ENCODE measurements at places on chromosomes 5 and 9. TPM values are rescaled to one million over a fixed set of nuclear protein-coding genes. Genes with fewer than 3 reads are reported as not detected.

Gene NR5A1
- total RNA-seq: not detected

Gene UBLCP1
- 44.9 TPM for total RNA-seq

Gene ORM2
- 0.59 TPM for total RNA-seq

Gene UNC5A
- 1.4 TPM for total RNA-seq

- peaks cover 26% of the 10 kb centered on the region for H3K36me3 ChIP-seq
- no peak for DNase-seq
- H3K27me3 ChIP-seq: no peaks in the 10 kb centered on the region
- peaks cover 5% of the 10 kb centered on the region for H3K4me1 ChIP-seq
- no peak overlapping the region for H3K4me3 ChIP-seq
- no peak overlapping the region for H3K27ac ChIP-seq
These were observed 1.7 kb upstream of the RABL6 start for GRCh38 chr9:136806067-136806466.

Gene ZMAT2
- total RNA-seq: 65.8 TPM

Gene ARAP3
- 32.5 TPM for total RNA-seq

GRCh38 chr9:71937070-71937625 lies 25.7 kb downstream of the C9orf85 start:
- H3K27ac ChIP-seq: no peak overlapping the region
- DNase-seq: no peak
- H3K4me3 ChIP-seq: no peak overlapping the region
- no peaks in the 10 kb centered on the region for H3K36me3 ChIP-seq
- no peaks in the 10 kb centered on the region for H3K4me1 ChIP-seq

GRCh38 chr9:70672161-70672649 lies 257.7 kb upstream of the KLF9 start:
- H3K4me3 ChIP-seq: no peak overlapping the region
- no peak overlapping the region for H3K27ac ChIP-seq
- H3K27me3 ChIP-seq: no peaks in the 10 kb centered on the region
- DNase-seq: no peak
- no peaks in the 10 kb centered on the region for H3K36me3 ChIP-seq
- H3K4me1 ChIP-seq: no peaks in the 10 kb centered on the region

DNA sequence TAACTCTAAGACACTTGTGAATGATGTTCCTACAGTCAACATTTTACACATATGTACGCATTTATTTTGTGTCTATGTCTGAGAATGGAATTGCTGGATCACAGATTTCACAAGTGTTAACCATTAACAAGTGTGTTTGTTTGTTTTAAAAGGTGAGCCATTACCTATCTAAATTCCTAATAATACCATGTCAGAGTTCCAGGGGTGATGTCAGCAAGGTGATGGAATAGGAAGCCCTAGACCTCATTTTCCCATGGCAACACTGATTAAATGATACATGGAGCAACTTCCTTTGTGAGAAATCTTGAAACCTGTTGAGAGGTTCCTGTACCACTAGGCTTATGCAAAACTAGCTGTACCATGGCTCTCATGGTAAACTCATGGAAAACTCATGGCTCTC lies 309.7 kb downstream of the CYLC2 start:
- no peak overlapping the region for H3K4me3 ChIP-seq
- no peaks in the 10 kb centered on the region for H3K4me1 ChIP-seq
- no peaks in the 10 kb centered on the region for H3K27me3 ChIP-seq
- no peak for DNase-seq
- H3K36me3 ChIP-seq: no peaks in the 10 kb centered on the region

DNA sequence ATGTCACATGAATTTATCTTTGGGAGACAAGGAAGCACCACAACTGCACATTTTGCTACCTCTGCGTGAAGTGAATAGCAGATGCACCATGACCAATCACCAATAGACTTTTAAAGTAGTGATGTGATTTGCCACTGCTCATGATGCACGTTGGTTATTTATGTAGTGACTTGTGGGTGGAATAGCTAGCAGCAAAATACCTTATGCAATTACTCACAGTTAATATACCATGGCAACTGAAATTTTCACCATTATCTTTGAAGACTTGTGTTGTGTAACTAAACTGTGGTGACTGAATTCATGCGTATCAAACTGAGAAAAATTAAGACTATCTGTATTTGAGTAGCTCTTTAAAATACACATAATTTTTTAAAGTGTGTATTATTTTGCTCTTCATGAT lies 46.2 kb upstream of the TUSC1 start:
- no peak overlapping the region for H3K4me3 ChIP-seq
- H3K4me1 ChIP-seq: no peaks in the 10 kb centered on the region
- no peaks in the 10 kb centered on the region for H3K27me3 ChIP-seq
- DNase-seq: no peak
- no peaks in the 10 kb centered on the region for H3K36me3 ChIP-seq

DNA sequence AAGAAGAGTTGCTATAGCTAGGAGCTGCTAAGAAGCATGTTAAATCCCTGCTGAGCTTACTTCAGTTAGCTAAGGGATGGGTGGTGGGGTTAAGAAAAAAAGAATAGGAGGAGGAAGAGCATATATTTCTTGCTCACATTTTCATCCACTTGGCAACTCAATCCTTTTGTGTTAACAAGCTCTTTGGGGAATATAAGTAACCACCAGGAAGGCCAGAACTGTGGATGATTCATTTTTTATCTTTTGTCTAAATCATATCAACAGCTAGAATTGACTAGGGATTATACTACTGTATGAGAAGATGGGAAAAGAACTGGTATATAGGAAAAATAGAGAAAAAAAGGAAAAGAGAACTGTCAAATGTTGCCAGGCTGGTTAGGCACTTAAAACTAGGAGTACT lies 555.3 kb upstream of the ARRDC3 start:
- H3K4me1 ChIP-seq: no peaks in the 10 kb centered on the region
- H3K27ac ChIP-seq: no peak overlapping the region
- no peak overlapping the region for H3K4me3 ChIP-seq

GRCh38 chr9:94807556-94807955 lies 81.1 kb downstream of the AOPEP start:
- no peak overlapping the region for H3K4me3 ChIP-seq
- no peak overlapping the region for H3K27ac ChIP-seq
- H3K27me3 ChIP-seq: no peaks in the 10 kb centered on the region
- DNase-seq: no peak
- H3K4me1 ChIP-seq: no peaks in the 10 kb centered on the region

Gene PLGRKT
- total RNA-seq: 31.3 TPM

DNA sequence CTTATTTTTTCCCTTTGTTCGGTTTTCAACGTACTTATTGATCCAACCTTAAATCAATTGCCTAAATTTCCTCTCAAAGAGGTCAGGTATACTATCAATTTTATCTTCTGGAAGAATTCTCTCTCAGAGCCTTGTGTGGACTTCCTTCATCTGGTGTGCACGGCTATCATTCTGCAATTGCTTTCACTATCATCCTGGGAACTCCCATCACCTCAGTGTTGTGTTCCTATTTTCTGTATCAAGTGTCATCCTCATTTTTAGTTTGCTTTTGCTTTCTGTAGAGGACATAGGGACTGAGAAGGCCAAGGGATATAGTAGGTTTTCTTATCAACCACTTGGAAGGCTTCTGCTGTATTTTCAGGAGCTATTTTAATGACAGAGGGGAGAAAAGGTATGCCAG lies 11.3 kb downstream of the STOM start:
- no peak overlapping the region for H3K4me3 ChIP-seq
- no peak for DNase-seq
- H3K27ac ChIP-seq: no peak overlapping the region
- H3K4me1 ChIP-seq: no peaks in the 10 kb centered on the region
- H3K36me3 ChIP-seq: no peaks in the 10 kb centered on the region
- H3K27me3 ChIP-seq: no peaks in the 10 kb centered on the region

DNA sequence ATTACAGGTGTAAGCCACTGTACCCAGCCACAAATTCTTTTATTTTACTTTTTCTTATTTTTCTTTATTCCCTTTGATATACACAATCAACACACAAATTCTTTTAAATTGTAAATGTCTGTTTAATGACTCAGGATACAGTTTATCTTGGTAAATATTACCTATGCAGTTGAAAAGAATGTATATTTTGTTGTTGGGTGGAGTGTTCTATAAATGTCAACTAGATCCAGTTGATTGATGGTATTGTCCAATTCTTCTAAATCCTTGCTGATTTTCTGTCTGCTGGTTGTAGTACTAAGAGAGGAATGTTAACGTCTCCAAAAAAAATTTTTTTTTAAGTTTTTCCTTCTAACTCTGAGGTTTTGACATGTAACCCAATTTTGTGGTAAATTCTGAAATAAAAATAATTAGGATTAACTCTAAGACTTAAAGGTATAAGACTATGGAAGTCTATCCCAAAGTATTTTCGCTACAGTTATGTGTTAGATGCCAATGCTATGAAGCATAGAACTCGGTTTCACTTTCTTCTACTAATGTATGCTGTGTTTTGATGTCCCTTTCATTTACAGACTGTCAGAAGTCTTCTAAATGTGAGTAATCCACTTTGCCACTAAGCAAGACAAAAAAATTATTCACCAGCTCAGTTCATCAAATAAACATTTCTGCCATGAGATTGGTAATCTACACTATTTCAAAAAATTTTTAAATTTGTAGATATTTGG lies 720.2 kb upstream of the C9orf72 start:
- H3K4me3 ChIP-seq: no peak overlapping the region
- no peak overlapping the region for H3K27ac ChIP-seq
- DNase-seq: no peak
- peaks cover 4% of the 10 kb centered on the region for H3K4me1 ChIP-seq

- no peak for DNase-seq
- H3K27me3 ChIP-seq: no peaks in the 10 kb centered on the region
- H3K4me1 ChIP-seq: peaks cover 9% of the 10 kb centered on the region
- no peak overlapping the region for H3K27ac ChIP-seq
These were observed 306.3 kb downstream of the ENC1 start for GRCh38 chr5:74334062-74334761.

GRCh38 chr9:110869931-110870330 lies 168.3 kb downstream of the LPAR1 start:
- H3K27me3 ChIP-seq: no peaks in the 10 kb centered on the region
- no peaks in the 10 kb centered on the region for H3K36me3 ChIP-seq
- H3K4me1 ChIP-seq: no peaks in the 10 kb centered on the region
- H3K27ac ChIP-seq: no peak overlapping the region
- no peak overlapping the region for H3K4me3 ChIP-seq

Gene ZNF658
- total RNA-seq: 5.9 TPM

- peak; percentile 65 for DNase-seq
- no peaks in the 10 kb centered on the region for H3K27me3 ChIP-seq
- no peak overlapping the region for H3K4me3 ChIP-seq
- H3K4me1 ChIP-seq: no peaks in the 10 kb centered on the region
- no peak overlapping the region for H3K27ac ChIP-seq
These were observed 30.8 kb downstream of the ADAMTSL1 start for GRCh38 chr9:18504707-18505106.

DNA sequence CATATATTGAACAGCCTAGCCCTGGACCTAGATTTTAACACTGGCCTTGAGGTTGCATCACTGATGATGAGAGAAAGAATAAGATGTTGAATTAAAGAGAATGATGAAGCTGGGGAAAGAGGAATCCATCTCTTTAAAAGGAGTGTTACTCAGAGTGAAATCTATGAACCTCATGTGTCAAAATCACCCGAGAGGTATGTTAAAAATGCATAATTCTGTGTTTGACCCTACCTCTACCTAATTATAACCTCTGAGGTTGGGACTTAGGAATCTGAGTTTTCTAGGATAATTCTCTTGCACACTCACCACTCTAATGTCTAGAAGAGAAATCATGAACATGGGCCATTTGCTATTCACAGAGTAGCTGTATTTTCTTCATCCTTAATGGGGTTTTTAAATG lies 479.4 kb downstream of the ENC1 start:
- no peaks in the 10 kb centered on the region for H3K36me3 ChIP-seq
- no peak overlapping the region for H3K27ac ChIP-seq
- DNase-seq: no peak

DNA sequence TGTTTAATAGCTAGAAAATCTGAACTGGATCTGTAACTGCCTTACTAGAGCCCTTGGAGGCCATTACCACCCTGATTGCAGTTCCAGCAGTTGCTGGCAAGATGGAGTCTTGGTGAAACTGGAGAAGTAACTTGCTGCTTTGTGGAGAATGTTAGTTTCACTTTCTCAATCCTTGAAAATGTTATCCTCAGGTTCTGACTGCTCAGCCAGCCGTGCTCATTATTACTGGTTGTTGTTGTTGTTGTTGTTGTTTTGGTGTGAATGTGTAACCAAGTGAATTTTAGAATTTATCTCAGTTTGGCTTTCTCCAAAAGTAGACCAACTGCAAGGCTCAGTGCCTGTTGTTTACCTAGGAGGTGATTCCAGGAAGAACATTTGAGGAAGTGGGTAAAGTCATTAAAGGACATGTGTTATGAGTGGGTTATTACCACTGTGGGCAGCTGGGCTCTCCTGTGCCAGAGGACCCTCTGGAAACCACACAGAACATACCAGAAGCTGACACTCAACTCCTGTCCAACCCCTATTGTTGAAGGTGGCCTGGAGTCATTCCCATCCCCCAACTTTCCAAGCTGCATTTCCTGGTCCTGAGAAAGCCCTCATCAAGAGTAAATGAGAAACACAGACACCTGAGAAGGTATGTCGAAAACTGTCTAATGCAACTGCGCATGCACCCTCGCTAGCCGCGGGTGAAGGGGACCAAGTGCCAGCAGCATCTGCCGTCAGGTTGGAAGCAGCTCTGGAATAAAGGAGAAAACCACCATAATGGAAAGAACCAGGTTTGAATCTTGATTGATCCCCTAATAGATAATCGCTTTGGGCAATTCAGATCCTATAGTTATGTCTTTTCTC lies 111.6 kb downstream of the CMYA5 start:
- DNase-seq: no peak
- H3K4me3 ChIP-seq: no peak overlapping the region
- H3K36me3 ChIP-seq: no peaks in the 10 kb centered on the region
- H3K27me3 ChIP-seq: no peaks in the 10 kb centered on the region
- H3K4me1 ChIP-seq: no peaks in the 10 kb centered on the region

Gene FBP2
- not detected for total RNA-seq

- no peak overlapping the region for H3K4me3 ChIP-seq
- no peaks in the 10 kb centered on the region for H3K36me3 ChIP-seq
- no peak overlapping the region for H3K27ac ChIP-seq
- H3K27me3 ChIP-seq: peaks cover 52% of the 10 kb centered on the region
These were observed 2.3 kb downstream of the TGFBI start for GRCh38 chr5:136030956-136031611.

DNA sequence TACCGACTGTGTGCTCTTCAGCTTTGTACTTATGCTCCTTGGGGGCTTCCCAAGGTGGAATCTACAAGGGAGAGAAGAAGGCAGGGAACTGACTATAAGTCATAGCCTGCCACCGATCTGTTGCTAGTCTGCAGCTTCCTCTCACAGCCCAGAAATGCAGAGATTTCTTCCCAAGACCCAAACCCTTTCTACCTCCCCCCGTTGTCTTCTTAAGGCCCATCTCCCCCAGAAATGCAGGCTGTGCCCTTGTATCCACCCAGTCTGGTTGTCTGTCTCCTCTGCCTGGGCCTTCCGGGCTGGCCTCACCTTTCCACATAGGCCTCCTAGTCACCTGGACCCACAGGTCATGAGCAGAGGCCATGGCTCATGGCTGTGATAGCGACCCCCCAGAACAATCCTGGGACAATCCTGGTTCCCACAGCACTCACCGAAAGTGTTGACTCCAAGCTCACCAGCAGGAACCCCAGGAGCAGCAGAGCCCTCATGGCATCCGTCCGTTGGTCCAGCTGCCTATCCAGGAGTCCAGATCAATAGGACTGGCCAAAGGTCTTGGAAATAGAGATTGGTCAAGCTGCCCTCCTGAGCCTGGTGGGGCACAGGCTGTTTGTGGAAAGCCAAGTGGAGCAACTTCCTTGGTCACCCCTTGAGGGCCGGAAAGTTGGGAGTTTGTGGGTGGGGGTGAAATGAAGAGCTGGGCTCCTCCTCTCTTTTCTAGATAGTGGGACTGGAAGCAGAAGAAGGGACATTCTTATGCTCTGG lies at the start of gene F12:
TSS of gene F12 (minus strand) at position 522 of the 759 bp plus-strand sequence. CDS start at position 485, 37 bp downstream.
- DNase-seq: no peak
- H3K4me1 ChIP-seq: no peaks in the 10 kb centered on the region
- peaks cover 73% of the 10 kb centered on the region for H3K27me3 ChIP-seq
- H3K4me3 ChIP-seq: no peak within 1 kb of the TSS
- H3K36me3 ChIP-seq: no peaks in the 10 kb centered on the region

Data from endodermal cell (in vitro differentiated cells).